ENCODE measurements at places on chromosomes 1 and 21. TPM values are rescaled to one million over a fixed set of nuclear protein-coding genes. Genes with fewer than 3 reads are reported as not detected.

GRCh38 chr1:31809698-31810097 lies 6.1 kb downstream of the SPOCD1 start:
- H3K27ac ChIP-seq = no peak overlapping the region
- H3K27me3 ChIP-seq = no peaks in the 10 kb centered on the region
- no peaks in the 10 kb centered on the region for H3K36me3 ChIP-seq
- no peak for DNase-seq
- no peaks in the 10 kb centered on the region for H3K4me1 ChIP-seq

The TNFRSF25 gene
- 18.8 TPM for total RNA-seq

The NHLH1 gene
- 0.70 TPM for total RNA-seq

The OSBPL9 gene
- total RNA-seq = 117 TPM

- DNase-seq = no peak
- no peak overlapping the region for H3K4me3 ChIP-seq
- H3K4me1 ChIP-seq = no peaks in the 10 kb centered on the region
- H3K27ac ChIP-seq = no peak overlapping the region
- H3K36me3 ChIP-seq = no peaks in the 10 kb centered on the region
These were observed 30.4 kb downstream of the SLC19A1 start for GRCh38 chr21:45511661-45512431.
